ENCODE measurements at places on chromosomes 1 and 21.

DNA sequence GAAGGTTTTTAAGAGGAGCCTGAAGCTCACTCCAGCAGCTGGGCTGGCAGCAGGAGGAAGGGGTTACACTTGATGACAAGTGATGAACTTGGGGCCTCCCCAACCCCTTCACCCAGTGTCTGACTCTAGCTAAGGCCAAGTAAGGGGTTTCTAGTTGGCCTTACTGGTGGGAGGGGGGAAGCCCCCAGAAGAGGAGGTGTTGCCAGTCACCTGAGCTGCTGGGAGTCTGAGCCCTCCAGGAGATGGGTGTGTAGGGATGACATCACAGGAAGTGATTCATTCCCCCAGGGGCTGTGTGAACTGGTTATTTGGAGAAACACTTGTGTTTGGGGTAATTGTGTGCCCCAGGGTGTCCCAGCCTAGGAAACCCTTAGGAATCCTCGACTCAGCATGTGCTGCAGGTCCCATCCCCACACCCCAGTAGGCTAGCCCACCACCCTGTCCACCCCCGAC is 3.1 kb downstream of the PADI1 start:
- peak; percentile 66 for DNase-seq

DNA sequence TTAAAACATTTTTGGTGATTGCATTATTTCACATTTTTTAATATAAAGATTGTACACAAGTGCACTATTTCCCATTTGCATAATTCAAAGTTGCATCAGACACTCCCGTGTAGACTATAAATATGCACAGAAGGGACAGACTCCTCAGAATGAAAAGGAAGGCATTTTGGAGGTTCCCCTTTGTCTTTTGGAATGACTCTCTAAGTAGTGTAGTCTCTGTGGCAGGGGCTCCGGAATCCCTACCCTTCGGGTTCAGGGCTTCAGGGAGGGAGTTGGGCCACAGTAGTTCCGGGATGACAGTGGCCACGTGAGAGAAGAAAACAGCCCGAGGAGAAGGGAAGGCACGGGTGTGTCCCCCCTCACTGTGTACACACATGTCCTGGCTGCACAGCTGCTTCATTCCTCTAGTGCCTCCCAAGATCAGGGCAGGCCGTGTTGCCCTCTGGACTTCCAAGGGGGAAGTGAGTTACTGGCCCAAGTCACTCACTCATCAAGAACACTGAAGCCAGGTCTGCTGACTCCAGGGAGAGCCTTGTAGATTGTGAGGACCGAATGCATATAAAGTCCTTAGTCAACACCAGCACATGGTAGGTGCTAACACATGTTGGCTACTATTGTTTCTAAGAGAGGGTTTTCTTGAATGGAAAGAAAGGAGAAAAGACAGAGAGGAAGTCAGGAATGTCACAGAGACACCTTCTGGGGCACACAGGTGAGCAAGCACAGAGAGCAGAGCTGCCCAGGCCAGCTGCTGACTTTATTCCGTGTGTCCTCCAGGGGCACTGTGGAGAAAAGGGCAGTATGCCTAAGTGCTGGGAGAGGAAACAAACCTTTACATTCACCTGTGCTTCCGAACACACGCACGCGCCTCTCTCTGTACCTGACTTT is 39.8 kb downstream of the LHX4 start:
- DNase-seq = no peak

GRCh38 chr1:182990413-182991144 is 32.6 kb upstream of the LAMC1 start:
- no peak for DNase-seq

- no peak for DNase-seq
Observed at GRCh38 chr1:4797016-4797410, 142.6 kb downstream of the AJAP1 start.

- no peak for DNase-seq
Observed at GRCh38 chr1:47483651-47484050, 45.8 kb downstream of the FOXD2 start.

DNA sequence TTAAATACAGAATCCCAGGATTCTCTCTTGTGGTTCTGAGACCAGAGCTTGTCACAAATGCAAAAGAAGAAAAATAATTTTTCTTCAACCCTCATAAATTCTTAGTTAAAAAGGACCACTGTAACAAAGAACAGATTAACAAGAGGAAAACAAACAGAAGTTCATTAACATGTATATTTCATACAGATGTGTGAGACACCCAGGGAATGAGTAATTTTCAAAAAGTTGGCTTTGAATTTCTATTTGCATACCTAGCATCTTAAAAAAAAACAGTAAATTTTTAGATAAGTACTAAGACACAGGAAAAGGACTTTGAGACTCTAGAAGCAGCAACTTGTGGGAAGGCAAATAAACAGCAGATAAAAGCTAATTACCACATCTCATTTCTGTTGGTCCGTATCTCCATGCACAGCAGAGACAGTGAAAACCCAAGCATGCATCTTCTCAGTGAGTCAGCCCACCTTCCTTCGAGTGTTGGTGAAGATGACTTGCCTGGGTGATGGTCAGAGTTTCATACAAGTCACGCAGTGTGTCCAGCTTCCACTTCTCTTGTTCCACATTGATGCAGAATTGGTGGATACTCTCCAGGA is 399.9 kb upstream of the ADAMTS5 start:
- DNase-seq = no peak

DNA sequence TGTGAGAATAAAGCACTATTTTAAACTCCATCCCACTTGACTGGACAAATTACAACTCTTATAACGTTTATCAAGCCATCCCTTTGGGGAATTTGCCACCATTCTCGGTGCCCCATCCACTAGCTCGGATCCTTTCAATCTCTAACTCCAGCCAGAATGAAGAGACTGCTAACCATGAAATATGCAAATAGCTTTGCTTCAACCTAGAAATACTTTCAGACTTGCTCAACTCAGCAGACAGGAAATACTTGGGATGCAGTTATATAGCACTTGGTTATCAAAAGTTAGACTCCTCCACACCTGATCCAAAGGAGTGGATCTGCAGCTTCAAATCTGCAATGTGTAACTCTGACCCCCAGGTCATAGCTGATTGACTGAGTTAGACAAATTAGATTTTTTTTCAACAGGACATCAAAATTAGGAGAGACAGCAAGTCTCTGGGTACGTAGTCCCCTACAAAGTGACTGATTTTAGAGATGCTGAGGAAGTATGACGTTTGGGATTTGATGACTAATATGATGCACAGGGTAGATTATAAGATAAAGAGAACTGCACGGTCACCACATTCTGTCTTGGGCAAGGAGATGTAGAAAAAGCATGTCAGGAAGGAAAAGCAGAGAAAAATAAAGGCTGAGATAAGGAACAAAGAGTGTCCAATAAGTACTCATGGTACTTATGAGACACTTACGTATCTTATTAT is 496.0 kb downstream of the AGBL4 start:
- no peak for DNase-seq
